ENCODE measurements at places on chromosomes 5 and 9.

DNA sequence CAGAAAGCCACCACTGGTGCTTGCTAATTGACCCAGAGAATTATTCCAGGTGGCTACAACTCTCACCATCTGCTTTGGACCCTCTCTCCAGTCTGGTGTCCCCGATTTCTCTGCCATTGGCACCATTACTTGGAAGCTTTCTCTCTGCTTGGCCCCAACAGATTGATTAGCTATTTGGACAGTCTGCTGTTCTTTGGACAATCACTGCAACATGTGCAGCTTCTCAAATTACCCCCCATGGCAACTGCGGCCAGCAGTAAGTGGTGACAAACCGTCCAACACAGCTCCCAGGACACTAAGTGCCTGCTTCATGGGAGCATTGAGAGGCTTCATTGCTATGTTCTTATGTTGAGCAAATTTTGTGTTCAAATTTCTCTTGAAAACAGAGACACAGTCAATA lies 309.8 kb downstream of the TAF11L14 start:
- DNase-seq: no peak

GRCh38 chr5:38473008-38473407 lies 83.4 kb downstream of the LIFR start:
- DNase-seq: no peak

DNA sequence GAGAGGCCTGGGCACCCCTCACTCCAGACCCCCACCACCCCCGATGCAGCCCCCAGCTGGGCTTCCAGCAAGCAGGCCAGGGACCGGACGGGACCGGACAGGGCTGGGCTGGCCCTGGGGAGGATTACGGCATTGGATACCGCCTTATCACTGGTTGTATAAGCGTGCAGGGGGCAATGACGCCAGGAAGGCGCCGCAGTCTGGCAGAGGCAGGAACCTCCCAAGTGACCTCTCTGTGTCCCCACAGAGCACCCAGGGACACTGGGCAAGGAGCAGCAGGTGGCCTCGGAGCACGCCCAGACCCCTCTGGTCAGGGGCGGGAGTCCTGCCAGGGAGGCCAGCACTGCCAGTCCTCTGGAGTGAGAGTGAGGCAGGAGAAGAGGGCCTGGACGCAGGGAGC lies 723 bp upstream of the LCN15 start:
- no peak for DNase-seq

DNA sequence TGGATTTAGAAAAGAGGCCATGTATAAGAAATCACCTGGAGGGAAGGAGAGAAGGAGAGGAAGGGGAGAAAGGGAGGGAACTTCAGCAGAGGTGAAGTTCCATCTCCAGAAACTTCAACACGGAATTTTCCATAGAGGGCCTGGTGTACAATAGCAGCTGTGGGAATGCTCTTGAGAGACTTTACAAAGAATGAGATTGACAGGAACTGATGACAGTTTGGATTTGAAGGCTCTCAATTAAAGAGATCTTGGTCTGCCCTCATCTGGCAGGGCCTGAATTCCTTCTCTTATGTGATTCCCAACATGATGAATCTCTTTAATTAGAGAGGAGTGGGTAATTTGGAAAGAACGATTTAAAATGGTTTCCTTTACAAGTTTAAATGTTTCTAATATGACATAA lies 143.5 kb downstream of the MLLT3 start:
- no peak for DNase-seq

- DNase-seq: no peak
These were observed 182.2 kb upstream of the ANKRD55 start for GRCh38 chr5:56415356-56415765.

GRCh38 chr5:67680099-67680498 lies 483.5 kb upstream of the CD180 start:
- no peak for DNase-seq

DNA sequence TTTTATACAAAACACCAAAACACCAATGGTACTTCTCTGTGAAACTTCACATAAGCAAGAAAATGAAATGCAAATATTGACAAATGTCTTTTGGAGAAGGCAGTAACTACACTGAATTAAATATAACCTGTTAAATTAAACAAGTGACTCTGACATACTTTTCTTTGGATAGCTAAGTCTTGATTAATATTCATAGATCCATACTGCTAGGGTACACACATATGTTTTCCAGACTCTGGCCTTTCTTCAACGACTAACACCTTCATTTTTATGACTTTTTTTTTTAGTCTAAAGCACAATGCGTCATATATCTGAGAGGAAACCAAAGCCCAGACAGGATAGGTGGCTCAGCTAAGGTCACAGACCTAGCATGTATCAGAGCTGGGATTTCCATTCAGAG lies 263.7 kb downstream of the TENT4A start:
- no peak for DNase-seq

DNA sequence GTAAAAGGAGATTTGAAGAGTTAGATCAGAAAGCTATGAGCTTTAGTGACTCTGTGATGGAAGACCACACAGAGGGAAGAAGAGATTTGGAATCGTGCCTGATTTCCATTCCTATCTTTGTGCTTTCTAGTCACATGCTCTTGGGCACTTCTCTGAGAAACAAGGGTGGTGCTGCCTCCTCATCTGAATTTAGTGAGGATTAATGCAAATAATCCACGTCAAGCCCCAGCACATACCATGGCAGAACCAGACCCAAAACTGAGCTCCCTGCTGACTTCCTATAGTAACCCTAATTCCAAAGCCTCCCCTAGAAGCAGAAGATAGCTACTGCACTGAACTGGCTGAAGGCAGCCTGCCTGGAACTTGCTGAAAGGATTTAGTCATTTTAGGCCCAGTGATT lies 17.7 kb downstream of the SLC45A2 start:
- DNase-seq: no peak

DNA sequence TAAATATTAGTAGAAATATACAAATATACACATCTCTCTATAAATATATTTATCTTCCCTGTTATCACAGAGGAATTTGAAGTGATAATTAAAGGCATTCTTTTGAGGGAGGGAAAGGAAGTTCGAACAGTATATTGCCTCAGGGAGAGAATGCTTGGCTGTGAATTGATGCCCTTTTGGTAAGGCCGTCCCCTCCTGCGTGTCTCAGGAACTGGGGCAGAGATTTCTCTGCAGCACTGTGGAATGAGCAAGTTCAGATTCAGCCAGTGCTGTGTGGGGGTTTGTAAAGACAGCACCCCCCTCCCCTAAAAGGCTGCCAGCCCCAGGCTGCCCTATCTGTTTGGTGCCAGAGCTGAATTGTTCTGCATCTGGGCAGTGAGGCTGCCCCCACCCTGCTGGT lies 42.0 kb downstream of the UBE2QL1 start:
- DNase-seq: no peak

Measured in kidney tubule cell (primary cell).